ENCODE measurements at places on chromosomes 5 and 9. TPM values are rescaled to one million over a fixed set of nuclear protein-coding genes. Genes with fewer than 3 reads are reported as not detected.

GRCh38 chr5:167346461-167346860 is 945.0 kb upstream of the WWC1 start:
- no peak for DNase-seq

DNA sequence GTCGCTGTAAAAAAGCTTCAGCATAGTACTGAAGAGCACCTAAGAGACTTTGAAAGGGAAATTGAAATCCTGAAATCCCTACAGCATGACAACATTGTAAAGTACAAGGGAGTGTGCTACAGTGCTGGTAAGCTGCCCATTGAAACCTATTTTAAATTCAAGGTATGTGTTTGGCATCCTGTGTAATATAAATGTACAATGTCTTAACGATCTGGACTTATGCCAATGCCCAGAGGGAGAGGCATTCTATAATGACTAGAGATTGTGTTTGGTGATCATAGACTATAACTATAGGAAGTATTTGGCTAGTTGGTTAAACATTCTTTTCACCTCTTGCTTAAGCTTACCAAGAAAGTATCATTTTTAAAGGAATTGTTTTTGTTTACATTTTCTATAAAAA is 95.7 kb downstream of the INSL6 start:
- DNase-seq: peak; percentile 12

DNA sequence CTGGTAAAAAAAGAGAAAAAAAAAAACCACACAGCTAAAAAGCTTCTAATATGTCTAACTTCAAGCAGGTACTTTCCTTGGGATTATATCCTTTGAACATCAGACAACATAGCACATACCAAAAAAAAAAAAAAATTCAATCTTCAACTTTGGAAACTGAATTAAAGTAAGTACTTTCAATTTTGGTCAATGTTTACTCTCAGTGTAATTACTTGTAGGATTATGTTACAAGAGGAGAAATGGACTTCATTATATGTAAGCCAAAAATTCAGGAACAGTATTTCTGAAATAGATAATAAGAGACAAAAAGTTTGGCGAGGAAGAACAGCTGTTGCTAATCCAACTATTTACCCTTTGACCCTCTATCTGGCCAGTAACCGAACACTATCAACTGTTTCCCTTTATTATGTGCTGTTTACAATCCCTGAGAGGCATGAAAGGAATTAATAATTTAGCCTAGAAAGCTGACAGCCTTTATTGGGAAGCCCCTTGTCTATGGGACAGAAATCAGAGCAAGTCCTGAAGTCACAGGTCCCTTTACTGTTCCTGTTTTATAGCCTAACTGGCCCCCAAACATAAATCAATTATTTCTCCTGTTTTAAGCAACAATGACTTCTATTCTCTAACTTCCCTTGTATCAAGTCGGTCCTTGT is 46.6 kb downstream of the NR6A1 start:
- DNase-seq: peak; percentile 75

- no peak for DNase-seq
Measured at GRCh38 chr5:162817364-162817763, 620.0 kb upstream of the CCNG1 start.

- DNase-seq: peak; percentile 61
Measured at GRCh38 chr5:139394123-139394653, 716 bp downstream of the PROB1 start.

DNA sequence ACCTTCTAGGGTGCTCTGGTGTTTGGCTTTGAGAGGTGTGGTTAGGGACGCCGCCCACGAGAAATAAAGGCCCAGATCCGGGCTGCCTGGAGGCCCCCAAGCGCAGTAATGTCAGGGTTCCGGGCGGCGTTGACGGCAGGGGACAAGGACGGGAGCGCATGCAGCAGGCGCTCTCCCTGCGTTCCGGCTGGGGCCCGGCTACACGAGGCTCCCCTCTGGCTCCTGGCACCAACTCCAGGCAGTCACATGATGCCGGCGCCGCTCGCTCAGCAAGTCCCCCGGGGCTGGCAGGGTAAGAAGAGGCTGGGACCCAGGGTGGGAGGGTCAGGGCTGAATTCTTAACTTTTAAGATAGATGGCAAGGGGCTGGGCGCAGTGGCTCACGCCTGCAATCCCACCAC is 28.1 kb downstream of the UBTD2 start:
- no peak for DNase-seq

- no peak for DNase-seq
Measured at GRCh38 chr5:21807953-21808352, 1045.2 kb downstream of the CDH12 start.

GRCh38 chr5:140573683-140574082 is 9.1 kb downstream of the SLC35A4 start:
- DNase-seq: no peak

DNA sequence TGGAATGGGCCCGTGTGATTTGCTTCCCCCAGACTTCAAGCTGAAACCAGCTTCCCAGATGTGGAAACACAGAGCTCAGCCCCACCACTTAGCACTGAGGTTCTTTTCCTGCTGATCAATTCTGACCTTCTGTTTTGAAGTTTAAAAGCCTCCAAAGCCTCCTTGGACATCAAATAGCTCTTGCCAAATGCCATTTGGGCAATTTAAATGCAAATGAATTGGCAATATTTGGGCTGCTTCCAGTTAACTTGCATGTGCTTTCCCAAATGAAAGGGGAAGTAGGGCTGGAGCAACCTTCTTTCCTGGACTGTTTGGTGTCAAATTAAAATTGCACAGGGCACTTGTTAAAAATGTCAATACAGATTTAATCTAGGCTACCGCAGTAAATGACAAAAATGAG is 710.5 kb downstream of the TLR4 start:
- DNase-seq: no peak

- no peak for DNase-seq
Measured at GRCh38 chr9:1353291-1353690, 303.1 kb downstream of the DMRT2 start.

DNA sequence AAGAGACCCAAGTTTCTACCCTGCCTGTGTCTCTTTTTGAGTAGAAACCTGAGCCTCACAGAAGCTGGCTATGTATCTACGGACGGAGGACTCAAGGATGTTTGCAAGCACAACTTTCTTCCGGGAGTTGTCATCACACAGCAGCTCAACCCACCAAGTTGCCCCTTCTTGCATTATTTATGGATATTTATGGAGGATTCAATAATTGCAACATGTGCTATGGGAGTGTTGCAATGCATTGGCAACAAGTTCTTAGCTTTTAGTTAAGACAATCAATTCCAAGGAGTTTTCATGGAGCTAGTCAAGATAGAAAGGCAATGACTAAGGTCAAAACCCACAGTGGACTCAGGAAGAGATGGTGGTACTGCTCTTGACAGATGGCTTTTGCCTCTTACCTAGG is 336.9 kb downstream of the ENC1 start:
- DNase-seq: no peak

GRCh38 chr5:8522646-8523045 is 653.7 kb downstream of the MTRR start:
- no peak for DNase-seq

GRCh38 chr5:40599676-40600075 is 80.0 kb upstream of the PTGER4 start:
- no peak for DNase-seq

DNA sequence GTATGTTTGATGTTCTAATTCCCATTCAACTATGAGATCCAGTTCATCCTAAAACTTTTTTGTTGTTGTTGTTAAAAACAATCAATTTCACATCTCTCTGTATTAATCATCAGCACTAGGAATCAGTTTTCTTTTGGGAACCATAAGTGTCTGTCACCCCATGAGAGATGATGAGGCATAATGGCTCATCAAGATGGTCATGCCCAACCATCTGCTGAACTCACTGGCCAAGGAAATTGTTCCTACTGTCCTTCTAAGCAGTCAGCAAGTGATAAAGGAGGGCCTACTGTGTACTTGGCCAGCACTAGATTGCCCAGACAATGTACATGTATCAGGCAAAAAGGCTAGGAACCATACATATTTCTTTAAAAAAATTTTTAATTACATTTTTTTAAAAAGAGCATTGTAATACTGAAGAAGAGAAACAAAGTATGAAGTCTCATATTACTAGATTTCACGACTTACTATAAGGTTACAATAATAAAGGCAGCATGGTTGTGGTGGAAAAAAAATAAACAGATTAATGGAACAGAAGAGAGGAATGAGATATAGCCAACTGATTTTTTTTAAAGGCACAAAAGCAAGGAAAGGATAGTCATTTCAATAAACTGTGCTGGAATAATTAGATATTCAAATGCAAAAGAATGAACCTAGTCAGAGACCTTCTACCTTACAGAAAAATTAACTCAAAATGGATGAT is 458.3 kb downstream of the SPOCK1 start:
- no peak for DNase-seq

GRCh38 chr5:177510567-177511053 is 984 bp upstream of the DOK3 start:
- no peak for DNase-seq

- DNase-seq: no peak
Measured at GRCh38 chr5:149792540-149793255, 62.6 kb downstream of the PPARGC1B start.

DNA sequence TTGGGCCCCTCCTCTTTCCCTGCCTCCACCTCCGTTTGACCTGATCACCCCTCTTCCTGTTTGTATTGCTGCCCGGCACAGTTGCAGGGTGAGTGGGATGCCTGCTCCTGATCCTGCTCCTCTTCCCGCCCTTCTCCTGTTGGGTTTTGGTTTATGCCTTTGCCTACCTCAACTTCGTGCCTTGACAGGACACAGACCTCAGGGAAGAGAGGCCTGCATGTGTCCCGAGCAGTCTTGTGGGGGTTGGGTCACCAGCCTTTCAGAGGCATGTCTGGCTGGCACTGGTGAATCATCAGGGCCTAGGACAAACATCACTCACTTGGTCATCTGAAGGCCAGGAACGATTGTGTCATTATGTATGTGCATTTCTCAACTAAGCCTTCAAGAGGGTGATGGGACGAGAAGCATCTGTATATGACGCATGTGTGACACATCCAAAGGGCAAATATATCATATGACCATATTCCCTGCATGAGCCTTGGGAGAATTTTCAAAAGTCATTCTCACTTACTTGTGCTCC is 56.9 kb downstream of the NPR3 start:
- peak; percentile 20 for DNase-seq

GRCh38 chr9:18427691-18428090 is 46.3 kb upstream of the ADAMTSL1 start:
- no peak for DNase-seq

DNA sequence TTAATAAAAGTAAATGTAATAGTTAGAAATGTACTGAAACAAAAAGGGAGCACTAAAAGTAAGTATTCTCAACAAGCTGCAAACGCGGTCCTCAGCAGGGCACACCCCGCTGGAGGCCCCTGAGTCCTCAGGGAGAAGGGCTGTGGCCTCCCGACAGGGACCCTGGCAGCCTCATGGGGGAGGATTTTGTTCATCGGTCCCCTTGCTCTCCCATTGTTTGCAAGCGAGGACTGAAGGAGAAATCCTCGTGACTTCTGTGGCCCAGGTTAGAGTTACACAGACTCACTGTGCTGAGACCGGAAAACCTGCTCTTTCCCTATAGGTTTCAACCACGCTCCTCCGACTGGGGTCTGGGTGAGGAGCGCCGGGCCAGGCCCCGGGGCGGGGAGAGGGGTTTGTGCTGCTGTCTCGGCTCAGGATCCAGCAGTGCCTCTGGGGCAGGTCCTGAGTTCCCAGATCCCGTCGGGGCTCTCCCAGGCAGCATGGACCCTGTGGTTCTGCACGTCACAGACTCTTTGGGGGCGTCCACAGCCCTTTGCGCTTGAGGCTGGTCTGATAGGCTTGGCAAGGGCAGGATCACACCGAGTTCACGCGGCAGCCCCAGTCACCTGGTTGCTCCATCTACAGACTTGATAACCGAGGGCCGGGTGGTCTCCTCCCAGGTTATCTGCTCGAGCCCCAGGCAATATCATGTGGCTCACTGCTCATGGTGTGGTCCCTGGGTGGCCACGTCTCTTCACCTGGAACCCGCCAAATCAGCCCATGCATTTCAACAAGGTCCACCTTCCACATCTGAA is 38.8 kb downstream of the MRPL36 start:
- no peak for DNase-seq

DNA sequence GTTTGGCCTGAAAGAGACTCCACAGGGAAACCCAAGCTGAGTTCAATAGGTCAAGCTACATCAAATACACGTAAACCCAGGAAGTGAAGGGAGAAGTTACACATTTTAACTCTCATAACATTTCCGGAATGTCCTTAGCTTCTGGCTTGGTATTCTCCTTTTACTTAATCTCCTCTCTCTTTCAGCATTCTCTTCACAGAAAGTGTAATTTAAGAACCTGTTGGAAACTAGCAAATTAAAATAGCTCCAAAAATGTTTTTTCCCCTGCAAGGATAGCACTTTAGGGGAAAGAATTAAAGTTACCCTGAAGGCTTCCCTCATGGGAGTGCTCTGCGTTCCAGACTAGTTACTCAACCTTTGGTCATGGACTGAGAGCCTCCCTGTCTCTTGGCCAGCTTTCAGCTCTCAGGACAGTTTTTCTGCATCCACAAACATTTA is 292.7 kb upstream of the TARS1 start:
- no peak for DNase-seq

DNA sequence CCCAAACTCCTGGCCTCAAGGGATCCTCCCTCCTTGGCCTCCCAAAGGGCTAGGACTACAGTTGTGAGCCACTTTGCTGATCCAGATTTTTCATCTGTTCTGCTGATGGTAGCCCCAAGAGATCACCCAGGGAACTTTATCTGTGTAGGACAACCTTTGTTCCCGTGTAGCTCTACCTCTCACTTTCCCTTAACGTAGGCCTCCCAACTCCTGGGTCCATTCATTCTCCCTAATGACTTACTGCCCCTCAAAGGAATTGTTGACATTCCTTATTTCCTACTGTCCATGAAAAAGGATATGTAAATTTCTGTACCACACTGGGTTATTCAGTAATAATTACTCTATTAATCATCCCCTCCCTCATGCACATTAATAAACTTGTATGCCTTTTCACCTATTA is 51.0 kb upstream of the PHF24 start:
- DNase-seq: no peak

DNA sequence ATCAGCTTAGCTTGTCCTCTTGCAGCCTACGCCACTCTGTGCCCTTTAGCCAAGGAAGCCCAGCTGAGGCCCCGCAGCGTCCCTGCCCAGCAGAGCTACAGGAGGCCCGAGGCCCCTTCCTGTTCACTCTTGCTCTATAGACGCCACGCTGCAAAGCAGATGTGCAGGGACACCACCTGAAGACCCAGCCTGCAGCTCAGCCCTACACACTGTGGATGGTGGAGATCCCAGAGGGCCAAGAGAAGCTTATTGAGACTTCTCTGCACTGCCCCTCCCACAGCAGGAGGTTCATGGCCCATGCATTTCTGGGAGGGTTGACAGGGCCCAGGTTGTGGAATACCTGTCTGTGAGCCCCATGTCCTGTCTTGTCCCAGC is 33.6 kb downstream of the IRF1 start:
- no peak for DNase-seq

The FOXD4 gene
- polyA plus RNA-seq: 0.35 TPM

The TSSK1B gene
- polyA plus RNA-seq: not detected

The HTR4 gene
- polyA plus RNA-seq: not detected

The BARHL1 gene
- polyA plus RNA-seq: not detected

The PRRT1B gene
- polyA plus RNA-seq: 0.96 TPM

The TEX48 gene
- not detected for polyA plus RNA-seq

The BHMT2 gene
- 2.0 TPM for polyA plus RNA-seq

The RABEPK gene
- 17.7 TPM for polyA plus RNA-seq

The LCN12 gene
- polyA plus RNA-seq: 0.35 TPM

The PITX1 gene
- 0.89 TPM for polyA plus RNA-seq

The SH3TC2 gene
- 0.81 TPM for polyA plus RNA-seq

The SOX30 gene
- polyA plus RNA-seq: 0.07 TPM

The PRR7 gene
- polyA plus RNA-seq: 5.0 TPM

The SEMA5A gene
- 4.0 TPM for polyA plus RNA-seq

The ADAMTSL1 gene
- polyA plus RNA-seq: 0.25 TPM

All from lung (tissue), 17 donors.